ENCODE measurements at places on chromosomes 16 and 17.

- no peak for DNase-seq
Measured at GRCh38 chr17:30450125-30451027, 26.8 kb upstream of the GOSR1 start.

DNA sequence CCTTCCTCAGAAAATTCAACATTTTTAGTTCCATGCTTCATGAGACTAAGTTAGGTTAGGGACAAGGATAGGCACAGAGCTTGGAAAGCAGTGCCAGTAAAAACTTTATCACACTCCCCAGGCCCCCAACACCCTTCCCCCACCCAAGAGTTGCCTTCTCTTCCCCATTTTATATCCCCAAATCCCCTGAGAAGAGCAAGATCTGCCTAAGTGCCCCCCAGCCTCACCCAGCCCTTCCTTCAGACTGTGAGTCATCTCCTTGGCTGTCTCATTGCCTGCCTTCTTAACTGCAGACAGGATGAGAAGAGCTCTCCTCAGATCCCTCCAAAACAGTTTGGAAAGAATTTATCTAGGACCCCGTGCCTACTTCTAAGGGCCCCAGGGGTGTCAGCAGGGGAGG, 55.8 kb downstream of the NEUROD2 start:
- no peak for DNase-seq

GRCh38 chr16:28326881-28327610, 34.7 kb downstream of the SBK1 start:
- peak; percentile 56 for DNase-seq

GRCh38 chr16:85865-86264, 7.8 kb downstream of the MPG start:
- no peak for DNase-seq

DNA sequence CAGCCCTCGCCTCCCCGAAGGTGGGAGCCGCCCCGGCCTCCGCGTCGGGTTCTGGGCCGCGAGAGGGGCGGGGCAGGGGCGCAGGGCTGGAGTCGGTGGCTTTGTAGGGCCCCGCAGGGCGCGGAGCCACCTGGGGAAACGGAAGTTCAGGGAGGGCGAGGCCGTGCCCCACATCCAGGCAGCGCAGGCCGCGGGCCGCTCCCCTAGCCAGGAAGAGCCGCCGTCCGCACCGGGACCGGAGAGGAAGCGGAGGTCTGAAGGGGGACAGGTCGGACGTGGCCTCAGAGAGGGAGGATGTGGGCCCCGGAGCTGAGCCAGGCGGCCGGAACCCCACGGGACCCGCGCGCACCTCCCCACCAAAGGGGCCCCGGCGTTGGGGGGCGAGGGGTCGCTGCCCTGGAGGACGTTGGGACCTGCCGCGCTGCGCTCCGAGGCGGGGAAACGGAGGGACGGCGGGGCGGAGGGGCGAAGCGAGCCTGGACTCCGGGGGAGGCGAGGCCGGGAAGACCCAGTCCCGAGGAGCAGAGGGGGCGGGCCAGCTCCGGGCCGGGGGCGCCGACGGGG, 482 bp upstream of the SLC16A3 start:
- peak; percentile 64 for DNase-seq

DNA sequence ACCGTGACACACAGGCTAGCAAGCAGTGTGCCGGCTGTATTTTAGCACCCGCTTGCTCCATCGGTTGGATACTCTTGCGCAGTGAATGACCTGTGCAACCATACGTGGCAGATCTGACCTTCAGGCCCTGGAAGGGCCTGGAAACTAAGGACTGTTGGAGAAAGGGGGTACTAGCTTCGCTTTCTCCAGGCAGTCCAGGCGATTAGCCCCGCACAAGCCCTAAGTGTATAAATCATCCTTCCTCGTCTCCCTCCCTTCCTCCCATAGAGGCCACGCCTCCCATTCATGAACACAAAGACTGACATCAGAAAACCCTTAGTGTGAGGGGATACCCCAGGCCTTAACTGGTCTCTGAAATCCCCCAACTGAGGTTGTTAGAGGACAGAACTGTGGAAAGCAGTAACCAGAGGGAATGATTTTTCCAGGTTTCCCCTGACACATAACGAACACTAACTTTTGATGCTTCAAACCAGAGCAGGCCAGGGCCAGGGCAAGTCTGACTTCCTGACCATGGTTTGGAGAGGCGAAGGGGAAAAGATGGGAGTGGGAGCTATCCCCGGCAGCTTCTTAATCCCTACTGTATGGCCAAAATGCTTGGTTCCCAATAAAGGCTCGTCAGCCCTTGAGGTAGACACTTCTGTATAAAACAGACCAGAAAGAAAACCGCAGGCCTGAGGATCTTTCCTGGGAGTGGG, 1.4 kb upstream of the DYNLL2 start:
- no peak for DNase-seq

DNA sequence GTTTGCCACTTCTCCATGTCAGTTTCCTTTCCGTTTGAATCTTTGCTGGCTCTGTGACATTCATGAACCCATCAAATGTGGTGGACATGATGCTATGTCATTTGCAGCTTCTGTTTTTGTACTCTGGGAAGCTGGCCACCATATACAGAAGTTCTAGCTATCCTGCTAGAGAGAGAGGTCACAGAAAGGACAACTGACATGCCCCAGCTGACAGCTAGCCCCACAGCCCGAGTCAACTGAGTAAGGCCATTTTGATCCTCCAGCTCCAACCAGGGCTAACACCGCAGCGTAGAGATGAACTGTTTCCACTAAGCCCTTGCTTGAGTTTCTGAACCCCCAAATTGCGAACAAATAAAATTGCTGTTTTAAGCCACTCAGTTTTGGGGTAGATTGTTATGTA, 33.8 kb downstream of the CCDC42 start:
- no peak for DNase-seq

- peak; percentile 67 for DNase-seq
Measured at GRCh38 chr16:90020838-90021382, 1.7 kb upstream of the DBNDD1 start.

DNA sequence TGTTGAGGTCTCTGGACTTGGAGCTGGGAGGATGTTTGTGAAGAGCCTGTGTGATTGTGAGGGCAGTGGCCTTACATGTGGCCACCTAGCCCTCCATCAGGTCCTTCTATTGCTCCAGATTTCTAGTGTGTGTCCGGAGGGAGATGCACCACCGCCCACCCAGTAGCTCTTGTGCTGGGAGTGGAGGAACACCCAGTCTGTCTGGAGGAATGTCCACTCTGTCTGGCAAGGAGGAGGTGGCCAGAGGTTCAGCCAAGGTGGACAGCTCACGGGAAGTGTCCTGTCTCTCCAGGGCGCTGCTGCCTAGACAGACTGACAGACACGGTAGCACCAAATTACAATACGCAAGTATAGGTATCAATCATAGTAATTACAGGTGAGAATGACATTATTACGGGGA, 10.6 kb downstream of the RPTOR start:
- no peak for DNase-seq

- no peak for DNase-seq
Measured at GRCh38 chr16:55539488-55539887, 27.0 kb upstream of the CAPNS2 start.
